M059J (cell line): ENCODE measurements at places on chromosomes 13 and 19. TPM values are rescaled to one million over a fixed set of nuclear protein-coding genes. Genes with fewer than 3 reads are reported as not detected.

DNA sequence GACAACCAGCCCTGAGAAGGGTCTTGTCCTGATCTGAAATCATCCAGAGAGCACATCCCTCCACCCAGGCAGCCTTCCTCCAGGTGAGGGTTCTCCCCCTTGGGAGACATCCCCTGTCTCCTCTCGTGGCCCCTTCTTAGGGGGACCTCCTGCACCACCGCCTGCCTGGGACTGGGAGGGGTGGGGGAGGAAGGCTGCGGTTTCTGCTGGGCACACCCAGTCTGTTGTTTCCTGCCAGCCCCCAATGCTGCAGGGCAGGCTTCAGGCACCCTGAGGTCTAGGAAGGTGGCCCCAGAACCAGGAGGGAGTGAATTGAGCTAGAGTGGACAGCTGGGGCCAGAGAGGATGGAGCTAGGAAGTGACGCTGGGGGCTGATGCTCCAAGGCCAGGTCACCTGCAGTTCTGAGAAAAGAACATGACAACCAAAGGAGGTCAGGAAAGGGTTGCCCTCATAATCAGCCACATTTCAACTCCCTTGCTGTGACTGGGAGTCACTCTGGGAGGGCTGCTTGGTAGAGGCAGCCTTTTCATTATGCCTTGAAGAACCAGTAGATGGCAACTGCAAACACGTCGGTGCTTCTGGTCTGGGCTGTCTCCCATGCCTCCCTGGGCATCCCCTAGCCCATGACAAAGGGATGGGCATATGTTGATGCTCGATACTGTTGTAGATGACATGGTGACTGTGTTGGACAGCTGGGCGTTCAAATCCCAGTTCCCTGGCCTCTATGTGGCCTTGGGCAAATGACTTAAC lies 1.4 kb downstream of the ARHGEF18 start:
- DNase-seq: no peak

GRCh38 chr13:104526561-104526960 lies 1460.3 kb upstream of the SLC10A2 start:
- DNase-seq: no peak

Gene CBY2
- not detected in 2 replicates for total RNA-seq

Gene CEACAM3
- total RNA-seq: not detected in 2 replicates

Gene ANGPTL8
- total RNA-seq: not detected in 2 replicates
